Activated T-cell treated with anti-CD3 and anti-CD28 coated beads, Interleukin-2, amount 50 U/mL, for 72 hours (primary cell): ENCODE measurements at places on chromosomes 5 and 9.

DNA sequence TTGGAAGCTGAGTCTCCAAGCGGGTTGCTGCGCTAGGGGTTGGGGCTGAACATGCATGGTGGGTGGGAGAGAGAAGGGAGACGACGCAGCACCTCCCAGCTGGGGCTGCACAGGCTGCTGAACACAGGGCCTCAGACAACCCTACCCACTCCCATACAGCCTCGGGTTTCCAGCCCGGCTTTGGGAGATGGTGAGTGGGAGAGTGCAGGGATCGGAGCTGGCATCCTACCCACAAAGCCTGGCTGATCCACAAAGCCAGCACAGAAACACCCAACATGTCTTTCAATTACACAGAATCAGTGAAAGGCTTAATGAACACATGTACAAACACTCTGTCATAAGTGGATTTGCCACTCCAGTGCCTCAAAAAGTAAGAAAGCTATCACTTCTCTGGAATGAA, 64.8 kb downstream of the NSG2 start:
- H3K27ac ChIP-seq, result no peak overlapping the region
- H3K4me1 ChIP-seq, result no peaks in the 10 kb centered on the region
- H3K36me3 ChIP-seq, result no peaks in the 10 kb centered on the region
- H3K27me3 ChIP-seq, result no peaks in the 10 kb centered on the region
- H3K4me3 ChIP-seq, result no peak overlapping the region
- no peak for DNase-seq

- no peaks in the 10 kb centered on the region for H3K4me1 ChIP-seq
- no peaks in the 10 kb centered on the region for H3K27me3 ChIP-seq
- H3K36me3 ChIP-seq, result no peaks in the 10 kb centered on the region
- no peak overlapping the region for H3K4me3 ChIP-seq
Measured at GRCh38 chr5:83368835-83369234, 102.7 kb upstream of the VCAN start.

GRCh38 chr5:171588790-171589189, 169.3 kb downstream of the FGF18 start:
- H3K4me3 ChIP-seq, result no peak overlapping the region
- H3K4me1 ChIP-seq, result no peaks in the 10 kb centered on the region
- H3K27ac ChIP-seq, result no peak overlapping the region
- H3K27me3 ChIP-seq, result peaks cover 23% of the 10 kb centered on the region

GRCh38 chr5:24767086-24767485, 122.3 kb upstream of the CDH10 start:
- H3K36me3 ChIP-seq, result peaks cover 3% of the 10 kb centered on the region
- no peak for DNase-seq
- H3K27me3 ChIP-seq, result no peaks in the 10 kb centered on the region
- no peak overlapping the region for H3K4me3 ChIP-seq
- no peaks in the 10 kb centered on the region for H3K4me1 ChIP-seq

DNA sequence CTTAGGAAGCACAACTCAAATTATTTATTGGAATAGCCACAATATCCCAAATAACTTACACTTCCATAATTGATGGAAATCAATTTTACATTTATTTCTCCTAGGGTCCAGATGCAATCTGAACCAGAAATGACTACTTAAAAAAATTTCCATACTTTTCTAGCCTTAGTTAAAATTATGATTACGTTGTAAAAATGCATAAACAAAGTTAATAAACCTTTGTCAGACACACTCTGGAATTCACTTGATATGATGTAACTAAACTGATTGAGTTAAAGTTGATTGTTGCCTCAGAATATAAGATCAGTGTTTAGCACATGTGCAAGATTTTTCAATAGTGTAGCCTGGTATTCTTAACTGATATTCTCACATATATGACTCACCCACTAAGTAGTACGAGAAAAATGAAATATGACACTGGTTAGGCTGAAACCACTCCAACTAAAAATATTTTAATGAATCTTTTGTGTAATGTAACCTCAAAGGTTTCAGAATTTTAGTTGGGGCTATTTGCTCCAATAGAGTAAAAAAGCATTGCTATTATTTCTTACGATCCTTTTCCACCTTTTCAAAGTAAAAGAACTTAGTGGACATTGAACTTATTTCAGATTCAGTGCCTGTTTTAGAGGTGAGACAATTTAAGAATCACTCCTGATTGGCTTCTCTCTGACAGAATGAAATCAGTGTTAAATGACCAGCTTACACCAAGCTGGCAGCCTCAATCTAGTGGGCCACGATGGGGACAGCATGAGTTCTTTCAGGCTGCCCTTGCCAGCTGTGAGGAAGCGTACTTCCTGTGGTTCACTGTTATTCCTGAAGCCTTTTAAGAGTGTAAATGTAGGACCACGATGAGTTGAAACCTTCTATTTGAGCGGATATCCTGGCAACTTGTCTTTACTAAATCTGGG, 277.2 kb upstream of the CDH9 start:
- H3K4me3 ChIP-seq, result no peak overlapping the region
- H3K36me3 ChIP-seq, result no peaks in the 10 kb centered on the region
- no peaks in the 10 kb centered on the region for H3K27me3 ChIP-seq
